ENCODE measurements at places on chromosomes 7 and 10. TPM values are rescaled to one million over a fixed set of nuclear protein-coding genes. Genes with fewer than 3 reads are reported as not detected.

The ANKRD61 gene
- total RNA-seq, result 0.33 TPM

The MASTL gene
- total RNA-seq, result 12.0 TPM

The CALCR gene
- 0.80 TPM for total RNA-seq

The RPEL1 gene
- 0.33 TPM for total RNA-seq

The TYW1B gene
- total RNA-seq, result 3.0 TPM

The POLD2 gene
- 49.8 TPM for total RNA-seq

The PDGFA gene
- total RNA-seq, result 33.4 TPM

The TBC1D12 gene
- 29.4 TPM for total RNA-seq

The TEX36 gene
- total RNA-seq, result not detected

The KNDC1 gene
- total RNA-seq, result not detected
